ENCODE measurements at places on chromosomes 4 and X.
A peak's percentile ranks its signal among the peaks of the same experiment; 100 is the strongest.

DNA sequence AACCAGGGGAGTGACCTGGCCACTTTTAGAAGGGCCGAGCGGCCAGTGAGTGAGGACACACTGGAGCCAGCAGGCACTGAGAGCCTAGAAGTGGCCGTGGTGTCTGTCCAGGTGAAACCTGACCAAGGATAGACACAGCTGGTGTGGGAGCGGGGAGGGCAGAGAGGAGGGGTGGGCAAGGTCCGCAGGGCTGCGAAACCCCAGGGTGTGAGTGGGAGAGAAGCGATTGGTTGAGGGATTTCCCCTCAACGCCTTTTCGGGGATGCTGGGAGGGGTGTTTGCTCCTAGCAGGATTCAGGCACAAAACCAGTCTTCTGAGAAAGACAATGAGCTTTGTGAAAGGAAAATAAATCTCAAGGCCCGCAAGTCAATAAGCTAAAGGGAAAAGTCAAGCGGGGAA is 33.2 kb upstream of the ARSD start:
- peak; percentile 26 for DNase-seq

DNA sequence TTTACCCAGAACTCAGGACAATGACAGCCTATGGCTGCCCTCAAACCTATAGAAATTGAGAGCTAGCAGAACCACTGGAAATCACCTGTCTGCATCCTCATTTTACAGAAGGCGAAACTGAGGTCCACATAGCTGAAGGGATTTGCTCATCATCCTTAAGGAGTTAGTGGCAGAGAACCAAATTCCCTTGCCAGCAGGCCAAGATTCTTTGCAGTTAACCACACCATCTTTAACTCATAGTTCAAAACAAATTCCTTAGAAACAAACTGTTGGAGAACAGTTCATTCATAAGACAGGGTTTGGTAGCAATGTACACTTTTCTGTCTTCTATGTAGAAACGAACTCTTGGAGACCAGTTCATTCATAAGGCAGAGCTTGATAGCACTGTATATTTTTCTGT is 37.9 kb upstream of the RAP2C start:
- DNase-seq, result no peak

GRCh38 chr4:89800012-89800516 is 36.9 kb downstream of the SNCA start:
- DNase-seq, result no peak

DNA sequence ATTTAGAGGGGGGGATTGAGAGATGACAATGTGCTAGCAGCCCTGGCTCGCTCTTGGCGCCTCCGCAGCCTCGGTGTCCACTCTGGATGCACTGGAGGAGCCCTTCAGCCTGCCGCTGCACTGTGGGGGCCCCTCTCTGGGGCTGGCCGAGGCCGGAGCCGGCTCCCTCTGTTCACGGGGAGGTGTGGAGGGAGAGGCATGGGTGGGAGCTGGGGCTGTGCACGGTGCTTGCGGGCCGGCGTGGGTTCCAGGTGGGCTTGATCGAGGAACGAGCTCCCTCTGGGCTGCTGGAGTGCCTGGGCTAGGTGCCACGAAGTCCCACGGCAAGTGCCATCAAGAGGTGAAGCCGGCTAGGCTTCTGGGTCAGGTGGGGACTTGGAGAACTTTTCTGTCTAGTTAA is 6.9 kb downstream of the C4orf46 start:
- no peak for DNase-seq

- DNase-seq, result peak; percentile 84
Measured at GRCh38 chr4:16897991-16898827, at the start of gene LDB2. Gene LDB2, minus strand, starts transcription at chr4:16898645.

GRCh38 chrX:12919051-12919450 is 12.6 kb downstream of the TLR8 start:
- no peak for DNase-seq

- DNase-seq, result no peak
Measured at GRCh38 chr4:169337510-169337909, 66.8 kb upstream of the SH3RF1 start.

- DNase-seq, result no peak
Measured at GRCh38 chr4:175277816-175278215, 359.7 kb downstream of the ADAM29 start.

- DNase-seq, result no peak
Measured at GRCh38 chr4:82430964-82431745, 765 bp downstream of the ENOPH1 start.

DNA sequence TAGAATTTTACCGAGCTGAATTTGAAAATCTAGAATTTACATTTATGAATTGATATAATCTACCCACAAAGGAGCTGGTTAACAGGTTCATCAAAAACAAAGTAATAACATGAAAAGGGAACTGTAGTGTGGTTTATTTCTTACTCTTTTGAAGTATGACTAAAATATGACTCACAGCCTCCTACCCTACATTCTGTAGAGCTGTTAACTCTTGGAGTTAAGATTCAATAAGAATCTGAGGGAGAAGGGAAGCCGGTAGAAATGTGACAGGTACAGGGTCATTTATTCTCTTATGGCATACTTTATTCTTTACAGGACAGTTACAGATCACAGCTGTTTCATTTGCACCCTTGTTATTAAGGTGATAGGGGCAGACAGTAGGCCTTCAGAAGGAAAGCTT is 132.2 kb upstream of the FAM47B start:
- DNase-seq, result no peak

DNA sequence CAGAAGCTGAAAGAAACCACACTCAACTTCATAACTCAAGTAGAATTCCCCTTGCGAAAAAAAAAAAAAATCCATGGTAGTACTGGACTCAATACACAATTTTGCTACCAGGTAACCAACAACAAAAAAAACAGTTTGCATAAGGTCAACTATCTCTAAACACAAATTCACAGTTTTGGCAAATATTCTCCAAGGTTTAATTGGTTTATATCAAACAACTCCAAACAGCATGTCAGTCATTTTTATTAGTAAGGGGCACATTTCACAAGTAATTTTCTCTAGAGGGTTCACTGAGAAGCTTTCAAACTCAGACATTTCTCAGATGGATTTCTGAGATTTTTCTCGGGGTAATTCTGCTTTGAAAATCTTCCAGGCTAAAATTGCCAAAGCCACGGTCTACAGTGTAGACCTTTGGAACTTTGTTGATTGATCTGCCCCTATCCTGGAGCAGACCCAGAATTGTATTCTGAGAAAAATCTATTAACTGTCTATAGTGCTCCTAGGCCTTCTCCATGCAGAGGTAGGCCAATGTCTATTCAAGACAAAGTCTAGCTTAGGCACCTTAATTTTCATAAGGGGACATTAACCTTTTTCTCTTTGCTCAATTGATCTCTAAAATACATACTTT is 73.7 kb upstream of the NFKB1 start:
- DNase-seq, result no peak

- no peak for DNase-seq
Measured at GRCh38 chrX:95059909-95060308, 1385.9 kb downstream of the FAM133A start.

DNA sequence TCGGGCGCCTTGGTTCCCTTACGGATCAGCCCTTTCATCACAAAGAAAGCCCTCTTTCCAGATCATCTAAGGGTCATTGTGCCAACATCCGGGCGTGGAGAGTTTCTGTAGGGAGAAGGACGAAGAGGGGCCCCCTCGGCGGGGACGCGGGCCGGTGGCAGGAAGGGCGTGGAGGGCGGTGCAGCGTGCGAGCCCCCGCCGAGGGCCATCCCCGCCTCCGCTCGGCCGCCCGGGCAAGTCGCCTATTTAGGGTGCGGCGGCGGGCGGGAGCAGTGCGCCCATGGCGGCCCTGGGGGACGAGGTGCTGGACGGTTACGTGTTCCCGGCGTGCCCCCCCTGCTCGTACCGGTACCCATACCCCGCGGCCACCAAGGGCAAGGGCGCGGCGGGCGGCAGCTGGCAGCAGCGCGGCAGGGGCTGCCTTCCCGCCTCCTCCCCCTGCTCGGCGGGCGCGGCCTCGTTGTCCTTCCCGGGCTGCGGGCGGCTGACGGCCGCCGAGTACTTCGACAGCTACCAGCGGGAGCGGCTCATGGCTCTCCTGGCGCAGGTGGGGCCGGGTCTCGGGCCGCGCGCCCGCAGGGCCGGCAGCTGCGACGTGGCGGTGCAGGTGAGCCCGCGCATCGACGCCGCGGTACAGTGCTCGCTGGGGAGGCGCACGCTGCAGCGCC is at the start of gene ZAR1:
Gene ZAR1 (plus strand): TSS at position 241 of the 668 bp plus-strand sequence. CDS start 40 bp downstream, at position 281.
- DNase-seq, result peak; percentile 60

GRCh38 chrX:6244666-6245065 is 16.0 kb upstream of the NLGN4X start:
- DNase-seq, result no peak

- no peak for DNase-seq
Measured at GRCh38 chrX:36856849-36857248, 151.3 kb upstream of the FAM47C start.

GRCh38 chrX:80512924-80513323 is 92.7 kb downstream of the TENT5D start:
- no peak for DNase-seq

DNA sequence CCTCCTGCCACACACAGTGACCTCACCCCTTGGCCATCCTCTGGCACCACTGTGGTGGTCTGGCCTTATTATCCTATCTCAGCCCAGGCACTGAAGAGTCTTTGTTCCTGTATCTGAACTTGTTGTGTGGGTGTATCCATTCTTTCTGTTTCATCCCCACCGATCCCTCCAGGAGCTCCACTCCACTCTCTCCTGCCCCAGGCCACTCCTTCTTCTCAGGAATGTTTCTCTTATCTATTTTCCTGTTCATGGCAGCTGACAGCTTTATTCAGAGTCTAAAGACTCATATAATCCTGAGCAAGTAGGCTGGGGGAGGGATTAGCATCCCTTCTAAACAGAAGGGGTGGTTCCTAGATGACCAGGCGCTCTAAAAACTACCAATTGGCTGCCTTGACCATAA is 150.0 kb downstream of the ANAPC10 start:
- DNase-seq, result peak; percentile 68

- DNase-seq, result no peak
Measured at GRCh38 chrX:41553688-41554087, 106.5 kb downstream of the NYX start.

DNA sequence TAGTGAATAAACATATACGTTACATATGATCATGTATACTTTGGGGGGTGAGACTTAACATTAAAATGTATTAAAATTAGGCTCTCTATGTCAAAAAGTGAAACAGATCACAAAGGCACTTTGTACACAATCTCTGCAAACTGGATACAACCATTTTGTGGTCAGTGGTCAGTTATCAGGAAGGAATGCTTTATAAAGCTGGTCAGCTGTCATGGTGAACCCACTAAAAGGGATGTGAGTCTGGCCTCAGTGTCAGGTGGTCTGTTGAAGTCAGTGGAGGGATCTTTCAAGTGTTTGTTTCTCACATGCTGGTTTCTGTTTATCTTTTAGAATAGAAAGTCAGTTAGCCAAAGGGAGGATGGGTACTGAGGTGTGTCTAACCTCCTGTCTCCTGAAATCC is 875.5 kb upstream of the INTU start:
- DNase-seq, result no peak

- no peak for DNase-seq
Measured at GRCh38 chrX:69389101-69389501, 115.0 kb upstream of the NALF2 start.

DNA sequence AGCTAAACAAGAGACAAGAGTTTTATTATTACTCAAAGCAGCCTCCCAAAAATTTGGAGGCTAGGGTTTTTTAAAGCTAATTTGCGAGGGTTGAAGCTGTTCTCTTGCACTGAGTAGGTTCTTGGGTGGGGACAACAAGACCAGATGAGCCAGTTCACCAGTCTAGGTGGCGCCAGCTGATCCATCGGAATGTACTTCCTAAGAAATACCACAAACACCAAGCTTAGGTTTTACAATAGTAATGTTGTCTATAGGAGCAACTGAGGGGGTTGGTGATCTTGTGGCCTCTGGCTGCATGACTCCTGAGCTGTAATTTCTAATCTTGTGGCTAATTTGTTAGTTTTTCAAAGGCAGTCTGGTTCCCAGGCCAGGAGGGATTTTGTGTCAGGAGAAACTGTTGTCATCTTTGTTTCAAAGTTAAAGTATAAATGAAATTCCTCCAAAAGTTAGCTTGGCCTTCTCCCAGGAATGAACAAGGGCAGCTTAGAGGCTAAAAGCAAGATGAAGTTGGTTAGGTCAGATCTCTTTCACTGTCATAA is 130.6 kb downstream of the SLC7A11 start:
- peak; percentile 34 for DNase-seq

DNA sequence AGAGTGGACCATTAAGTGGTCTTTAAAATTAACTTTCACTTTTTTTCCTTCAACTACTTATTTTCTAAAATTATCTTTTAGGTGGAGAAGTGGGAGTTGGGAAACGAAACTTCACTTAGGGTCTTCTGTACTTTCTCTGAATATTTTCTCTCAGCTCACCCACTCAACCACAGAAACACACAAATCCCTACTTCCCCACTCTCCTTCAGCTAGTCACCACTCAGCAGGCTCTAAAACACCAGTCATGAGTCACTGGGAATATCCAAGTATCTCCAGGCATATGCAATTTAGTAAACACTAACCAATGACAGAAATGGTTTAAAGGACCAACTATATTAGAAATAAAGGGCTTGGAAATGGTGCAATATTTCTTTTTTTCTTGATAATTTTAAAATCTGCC is 153.0 kb upstream of the RPS6KA6 start:
- no peak for DNase-seq

DNA sequence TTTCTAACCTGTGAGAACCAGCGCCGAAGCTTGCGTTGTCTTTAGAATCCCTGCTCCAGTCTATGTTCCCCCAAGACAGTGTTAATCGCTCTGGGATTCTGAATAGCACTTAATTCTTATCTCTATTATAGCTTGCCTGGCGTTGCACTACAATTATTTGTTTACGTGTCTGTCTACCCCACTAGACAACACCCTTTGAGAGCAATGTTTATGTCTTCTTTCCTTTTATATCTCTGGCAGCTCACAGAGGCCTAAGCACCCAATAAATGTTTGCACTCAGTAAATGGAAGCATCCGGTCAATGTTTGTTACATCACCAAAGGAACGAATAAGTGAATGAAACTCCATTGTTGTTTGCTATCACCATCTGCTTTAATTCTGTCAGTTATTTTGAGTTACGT is 4.8 kb upstream of the NHS start:
- no peak for DNase-seq

- no peak for DNase-seq
Measured at GRCh38 chr4:141027421-141027820, 105.8 kb downstream of the RNF150 start.

DNA sequence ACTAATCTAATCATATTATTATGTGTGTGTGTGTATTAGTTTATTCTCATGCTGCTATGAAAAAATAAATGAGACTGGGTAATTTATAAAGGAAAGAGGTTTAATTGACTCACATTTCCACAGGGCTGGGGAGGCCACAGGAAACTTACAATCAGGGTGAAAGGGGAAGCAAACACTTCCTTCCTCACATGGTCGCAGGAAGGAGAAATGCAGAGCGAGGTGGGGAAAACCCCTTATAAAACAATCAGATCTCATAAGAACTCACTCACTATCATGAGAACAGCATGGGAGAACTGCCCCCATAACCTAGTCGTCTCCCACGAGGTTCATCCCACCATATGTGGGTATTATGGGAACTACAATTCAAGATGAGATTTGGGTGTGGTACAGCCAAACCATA is 190.9 kb upstream of the TAPT1 start:
- DNase-seq, result no peak

All from neural progenitor cell (in vitro differentiated cells).